ENCODE measurements at places on chromosomes 1 and 21.

DNA sequence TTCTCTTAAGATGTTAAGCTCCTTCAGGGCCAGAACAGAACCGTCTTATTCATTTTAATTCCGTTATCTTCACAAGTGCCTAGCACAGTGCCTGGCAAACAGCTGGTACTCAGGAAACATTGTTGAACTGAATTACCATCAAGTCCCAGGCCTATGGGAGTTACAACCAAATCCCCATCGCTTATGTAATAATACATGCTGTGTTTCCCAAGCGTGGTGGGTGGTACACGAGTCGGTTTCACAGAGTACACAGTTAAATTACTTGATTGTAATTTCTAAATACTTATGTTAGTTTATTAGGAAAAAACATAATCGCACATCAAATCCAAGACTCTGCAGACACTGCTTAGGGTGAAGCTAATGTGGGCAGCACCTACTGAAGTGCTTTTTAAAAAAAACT is 1.0 kb downstream of the ANGEL2 start:
- no peak for DNase-seq

DNA sequence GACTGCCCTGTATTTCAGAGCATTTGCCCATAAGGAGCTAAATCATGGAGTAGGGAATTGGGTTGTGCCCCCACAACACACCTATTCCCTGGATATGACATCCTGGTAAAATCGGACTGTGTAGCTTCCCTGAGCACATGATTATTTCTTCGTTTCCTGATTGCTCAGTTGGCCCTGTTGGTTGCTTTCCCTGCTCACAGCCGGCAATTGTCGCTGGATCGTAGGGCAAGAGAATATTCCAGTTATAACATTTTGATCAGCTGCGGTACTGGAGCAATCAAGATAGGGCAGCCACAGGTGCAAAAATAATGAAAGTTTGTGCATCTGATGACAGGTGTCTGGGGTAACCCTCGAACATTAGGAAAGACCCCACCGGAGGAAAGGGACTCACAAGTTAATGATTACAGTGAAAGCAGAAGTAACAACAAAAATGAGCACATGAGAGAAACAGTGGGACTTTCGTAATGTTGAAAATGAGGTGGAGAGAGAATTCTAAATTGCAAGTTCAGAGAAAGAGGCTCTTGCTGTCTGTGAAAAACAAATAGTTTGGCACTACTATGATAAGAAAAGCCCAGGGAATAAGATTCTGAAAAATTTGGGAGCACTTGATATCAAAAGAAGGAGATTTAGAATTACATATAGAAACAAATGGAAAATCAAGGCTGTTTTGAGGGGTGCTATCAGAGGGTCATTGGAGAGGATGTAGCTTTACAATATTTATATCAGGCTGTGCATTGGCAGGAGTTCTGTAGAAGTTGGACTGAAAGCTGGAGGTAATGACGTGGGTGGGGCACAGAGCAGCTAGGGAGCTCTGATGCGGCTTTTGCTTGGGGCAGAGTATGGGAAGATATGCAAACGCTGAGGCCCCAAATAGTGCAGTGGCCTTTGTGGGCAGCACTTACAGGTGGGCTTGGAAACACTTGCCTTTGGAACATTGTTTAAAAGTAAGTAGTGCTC is at the start of gene MAB21L3:
MAB21L3 (plus strand) TSS at position 833 of the 957 bp plus-strand sequence. CDS start 1,217 bp downstream, outside the sequence.
- no peak for DNase-seq

- DNase-seq, result no peak
Measured at GRCh38 chr1:58035523-58035922, 511.0 kb downstream of the OMA1 start.

DNA sequence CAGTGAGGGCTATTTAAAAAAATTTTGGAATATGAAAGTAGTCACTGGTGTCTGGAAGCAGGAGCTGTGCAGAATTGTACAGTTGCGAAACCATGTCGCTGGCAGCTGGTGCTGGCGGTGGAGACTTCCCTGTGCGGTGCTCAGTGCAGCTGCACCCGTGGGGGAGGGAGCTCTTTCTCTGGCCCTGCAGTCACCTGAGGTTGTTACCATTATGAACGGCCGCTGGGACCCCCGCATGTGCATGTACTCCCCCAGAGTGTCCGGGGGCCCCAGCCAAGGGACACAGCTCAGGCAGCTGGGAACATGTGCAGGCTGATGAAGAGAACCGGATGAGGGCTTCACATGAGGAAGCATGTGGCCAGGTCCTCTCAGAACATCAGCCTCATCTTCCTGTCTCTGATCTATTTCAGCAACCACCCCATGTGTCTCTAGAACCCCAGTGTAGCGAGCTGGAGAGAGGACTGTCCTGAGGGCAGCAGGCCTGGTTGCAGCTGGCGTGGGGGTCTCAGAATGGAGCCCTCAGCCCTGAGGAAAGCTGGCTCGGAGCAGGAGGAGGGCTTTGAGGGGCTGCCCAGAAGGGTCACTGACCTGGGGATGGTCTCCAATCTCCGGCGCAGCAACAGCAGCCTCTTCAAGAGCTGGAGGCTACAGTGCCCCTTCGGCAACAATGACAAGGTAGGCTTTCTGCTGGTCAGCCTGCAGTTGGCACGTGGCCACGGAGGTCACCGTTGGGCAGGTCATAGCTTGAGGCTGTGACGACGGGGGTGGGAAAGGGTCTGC is at the start of gene TRPM2:
TRPM2 (plus strand) TSS at position 431 of the 780 bp plus-strand sequence; CDS start at position 511, 80 bp downstream.
- DNase-seq, result peak; percentile 27

DNA sequence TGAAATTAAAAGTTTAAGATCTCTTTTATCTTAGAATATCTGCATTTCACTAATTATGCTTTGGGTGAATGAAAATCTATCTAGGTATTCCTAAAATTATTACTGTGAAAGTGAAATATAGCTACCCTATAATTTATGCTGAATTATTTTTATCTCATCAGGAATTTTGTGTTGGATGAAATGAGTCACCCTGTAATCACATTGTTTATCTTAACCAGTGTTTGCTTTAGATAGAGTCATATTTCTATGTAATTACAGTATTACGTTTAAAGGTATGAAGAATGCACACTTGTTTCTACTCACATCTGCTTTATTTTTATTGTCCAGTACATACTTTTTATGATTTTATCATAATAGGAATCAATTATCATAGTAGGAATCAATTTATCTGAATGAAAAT is 249.2 kb downstream of the NCAM2 start:
- DNase-seq, result no peak

DNA sequence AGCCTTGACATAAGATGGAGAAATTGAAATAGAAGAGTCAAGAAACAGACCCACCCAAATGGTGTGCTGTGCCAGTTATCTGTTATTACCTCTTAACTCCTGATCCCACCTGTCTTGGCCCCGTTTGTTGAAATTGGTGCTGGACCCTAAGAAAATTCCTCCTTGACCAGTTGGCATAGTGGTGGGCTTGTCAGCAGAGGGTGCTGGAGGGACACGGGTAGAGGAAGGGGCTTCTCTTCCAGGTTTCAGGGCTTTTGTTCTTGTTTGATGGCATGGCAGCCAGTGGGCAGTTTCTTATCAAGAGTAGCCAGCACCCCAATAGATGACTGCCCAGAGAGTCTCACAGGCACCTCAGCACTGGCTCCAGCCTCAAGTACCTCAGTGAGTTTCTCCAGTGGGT is 51.6 kb downstream of the PCBP3 start:
- peak; percentile 12 for DNase-seq

DNA sequence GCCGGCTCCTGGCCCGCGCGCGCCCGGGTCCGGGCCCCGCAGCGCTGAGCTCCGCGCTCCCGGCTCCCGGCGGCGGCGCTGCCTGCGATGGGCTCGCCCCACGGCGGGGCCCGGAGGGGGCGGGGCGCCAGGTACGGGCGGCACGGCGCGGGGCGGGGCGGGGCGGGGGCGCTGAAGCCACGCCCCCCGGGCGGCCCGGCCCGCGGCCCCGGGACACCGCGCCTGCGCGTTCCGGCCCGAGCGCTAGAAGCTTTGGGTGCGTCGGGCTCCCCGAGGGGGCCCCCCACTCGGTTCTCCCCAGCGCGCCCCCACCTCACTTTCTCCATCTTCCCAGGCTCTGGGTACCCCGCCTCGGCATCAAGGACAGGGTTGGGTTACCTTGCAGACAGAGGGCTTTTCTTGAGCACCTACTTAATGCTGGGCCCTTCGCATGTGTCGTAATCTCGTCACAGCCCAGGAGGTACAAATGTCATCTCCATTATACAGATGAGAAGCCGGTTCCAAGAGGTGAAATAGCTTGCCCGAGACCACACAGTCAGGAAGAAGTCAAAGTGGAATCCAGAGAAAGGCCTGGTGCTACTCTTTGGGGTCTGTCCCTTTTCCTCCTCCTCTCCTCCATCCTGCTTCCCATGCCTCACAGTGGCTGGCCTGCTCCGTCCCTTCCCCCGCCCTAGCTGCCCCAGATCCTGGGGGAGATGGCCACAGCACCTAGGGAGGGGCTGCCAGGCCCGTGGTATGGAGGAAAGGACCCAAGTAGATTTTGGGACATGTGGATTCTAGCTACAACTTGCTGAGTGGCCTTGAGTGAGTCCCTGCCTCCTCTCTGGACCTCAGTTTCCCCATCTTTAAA is 46.5 kb downstream of the RAP1GAP start:
- DNase-seq, result peak; percentile 65

DNA sequence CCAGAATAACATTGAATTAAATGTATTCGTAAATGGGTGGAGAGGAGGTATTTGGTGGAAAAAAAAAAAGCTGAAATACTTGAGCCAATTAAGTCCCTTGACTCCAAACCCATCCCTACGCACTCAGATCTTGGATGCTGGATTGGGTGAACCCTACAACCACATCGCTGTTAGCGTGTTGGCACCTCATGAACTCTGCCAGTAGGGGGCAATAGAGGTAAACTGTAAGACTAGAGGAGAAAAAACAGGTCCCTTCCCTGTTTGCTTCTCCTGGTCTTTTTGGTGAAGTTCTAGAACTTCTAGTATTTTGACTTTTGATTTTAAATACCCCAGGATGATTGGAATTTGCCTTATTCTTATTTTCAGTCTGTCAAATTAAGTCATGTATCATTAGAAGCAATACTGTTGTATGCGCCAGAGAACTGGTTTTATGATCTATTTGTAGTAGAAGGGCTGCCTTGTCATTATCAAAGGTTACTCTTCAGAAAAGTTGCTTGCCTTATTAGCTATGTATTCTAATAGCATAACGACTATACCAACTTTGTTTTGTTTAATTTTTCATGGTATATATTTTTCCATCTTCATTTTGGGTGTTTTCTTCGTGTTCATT is 1.9 kb upstream of the OR13G1 start:
- peak; percentile 39 for DNase-seq

GRCh38 chr1:204014336-204014735 is 58.6 kb upstream of the SOX13 start:
- DNase-seq, result no peak

DNA sequence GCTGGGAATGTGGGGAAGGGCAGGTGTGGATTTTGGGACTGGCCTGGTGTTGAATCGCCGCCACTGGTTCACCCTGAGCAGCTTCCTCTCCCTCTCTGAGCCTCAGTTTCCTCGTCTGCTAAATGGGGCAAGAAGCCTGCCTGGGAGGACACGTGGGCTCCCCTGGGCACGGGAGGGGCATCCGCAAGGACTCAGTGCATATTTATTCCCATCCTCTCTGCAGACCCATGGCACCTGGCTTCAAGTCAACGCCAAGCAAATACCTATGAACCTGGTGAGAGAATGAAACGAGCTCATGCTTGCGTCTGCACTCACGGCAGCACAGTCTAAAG is 234.4 kb downstream of the PTPRU start:
- DNase-seq, result no peak

- no peak for DNase-seq
Measured at GRCh38 chr1:224786533-224787250, 142.8 kb upstream of the DNAH14 start.
